ENCODE measurements at places on chromosomes 3 and 15. TPM values are rescaled to one million over a fixed set of nuclear protein-coding genes. Genes with fewer than 3 reads are reported as not detected.

Gene CCR5
- total RNA-seq = not detected

GRCh38 chr3:136731274-136731884 lies 20.8 kb downstream of the STAG1 start:
- no peak for DNase-seq

GRCh38 chr15:75065467-75065850 lies 42.1 kb downstream of the PPCDC start:
- peak; percentile 51 for DNase-seq

Gene CRYGS
- total RNA-seq = 4.4 TPM

- DNase-seq = no peak
Observed at GRCh38 chr3:169286214-169286613, 377.3 kb downstream of the MECOM start.

DNA sequence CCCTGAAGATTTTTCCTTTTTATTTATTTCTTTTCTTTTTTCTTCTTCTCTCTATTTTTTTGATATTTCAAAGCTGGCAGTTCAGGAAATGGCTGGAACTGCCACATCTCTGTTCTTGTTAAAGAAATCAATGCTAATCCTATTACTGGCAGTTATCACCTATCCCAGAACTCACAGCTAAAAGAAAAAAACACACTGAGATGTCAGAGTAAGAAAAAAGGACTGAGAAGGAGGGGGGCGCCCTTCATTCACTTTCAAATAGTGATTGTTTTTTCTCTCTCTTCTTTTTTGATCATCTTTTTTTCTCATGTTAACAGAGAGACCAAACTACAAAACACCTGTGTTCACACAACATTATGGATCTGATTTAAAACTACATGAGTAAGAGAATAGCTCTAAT lies 337.1 kb downstream of the IL20RB start:
- no peak for DNase-seq

Data from PC-9 (cell line).